ENCODE measurements at places on chromosomes 5 and 9.
A peak's percentile ranks its signal among the peaks of the same experiment; 100 is the strongest.

DNA sequence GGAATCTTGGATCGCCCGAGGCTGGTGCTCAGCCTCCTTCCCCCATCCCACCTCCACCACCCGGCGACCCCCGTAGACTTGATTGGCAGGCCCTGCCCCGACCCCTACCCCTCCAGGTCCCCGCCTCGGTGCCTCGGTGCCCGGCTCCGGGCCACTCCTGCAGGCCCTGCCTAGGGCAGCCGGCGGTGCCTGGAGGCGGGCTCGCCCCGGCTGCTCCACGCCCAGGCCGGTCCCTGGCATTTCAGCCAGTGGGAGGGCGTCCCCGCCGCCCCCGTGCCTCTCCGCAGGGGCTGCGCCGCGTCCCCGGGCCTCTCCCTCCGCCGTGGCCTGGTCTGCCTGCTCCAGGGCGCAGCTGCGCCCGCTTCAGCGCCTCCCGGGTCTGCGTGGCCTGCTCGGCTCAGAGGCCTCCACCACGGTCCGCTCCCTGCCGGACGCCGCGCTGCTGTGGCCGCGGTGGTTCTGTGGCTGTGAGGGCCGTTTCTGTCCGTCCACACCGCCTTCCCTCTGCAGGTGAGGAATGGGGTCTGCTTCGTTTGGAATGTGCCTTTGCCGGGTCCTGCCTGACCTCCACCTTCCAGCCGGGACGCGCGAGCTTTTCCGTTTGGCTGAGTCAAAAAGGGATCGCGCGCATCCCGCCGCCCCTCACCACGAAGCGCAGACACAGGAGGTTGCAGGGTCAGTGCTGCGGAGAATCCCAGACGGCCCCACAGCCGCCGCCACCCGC is 48.3 kb upstream of the IRX4 start:
- no peak for DNase-seq

DNA sequence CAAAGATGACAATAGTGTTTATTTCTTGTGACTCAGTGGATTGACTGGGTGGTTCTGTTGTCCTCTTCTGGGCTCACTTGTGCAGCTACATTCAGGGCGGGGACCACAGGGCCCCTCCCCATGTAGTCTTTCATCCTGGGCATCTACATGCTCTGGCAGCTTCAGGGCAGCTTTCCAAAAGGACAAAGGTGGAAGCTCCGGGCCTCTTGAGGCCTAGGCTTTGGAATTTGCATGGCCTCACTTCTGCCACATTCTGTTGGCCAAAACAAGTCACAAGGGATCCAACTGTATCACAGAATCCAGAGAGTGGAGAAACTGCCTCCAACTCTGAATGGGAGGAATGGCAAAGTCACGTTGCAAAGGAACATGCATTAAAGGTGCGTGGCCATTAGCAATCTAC is 64.3 kb downstream of the ARHGAP26 start:
- DNase-seq, result no peak

GRCh38 chr5:179370490-179371120 is 25.3 kb upstream of the ADAMTS2 start:
- DNase-seq, result no peak

- DNase-seq, result peak; percentile 85
These were observed 4.3 kb upstream of the RNF44 start for GRCh38 chr5:176541338-176542134.

GRCh38 chr9:36301227-36301626 is 43.0 kb upstream of the GNE start:
- no peak for DNase-seq

GRCh38 chr5:39399135-39400036 is 25.4 kb downstream of the DAB2 start:
- DNase-seq, result no peak

- peak; percentile 27 for DNase-seq
These were observed 16.7 kb upstream of the SLC25A51 start for GRCh38 chr9:37920471-37921167.

DNA sequence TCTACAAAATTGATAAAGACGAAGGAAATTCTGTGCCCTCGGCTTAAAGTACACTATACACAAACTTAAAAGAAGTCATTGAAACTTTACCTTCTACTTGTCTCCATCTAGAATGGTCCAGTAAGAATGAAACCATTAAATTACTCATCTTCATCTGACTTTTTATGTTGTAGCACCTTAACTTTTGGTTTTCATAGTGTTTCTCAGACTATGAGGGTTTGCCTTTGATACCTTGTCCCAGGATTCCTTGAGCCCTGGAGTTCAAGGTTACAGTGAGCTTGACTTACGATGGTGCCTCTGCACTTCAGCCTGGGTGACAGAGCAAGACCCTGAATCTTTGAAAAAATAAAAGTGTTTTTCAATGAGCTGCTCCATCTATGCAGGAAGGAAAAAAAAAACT is 132.2 kb downstream of the CDC42SE2 start:
- DNase-seq, result peak; percentile 25

- DNase-seq, result no peak
These were observed 18.2 kb upstream of the STK32A start for GRCh38 chr5:147216552-147217154.

DNA sequence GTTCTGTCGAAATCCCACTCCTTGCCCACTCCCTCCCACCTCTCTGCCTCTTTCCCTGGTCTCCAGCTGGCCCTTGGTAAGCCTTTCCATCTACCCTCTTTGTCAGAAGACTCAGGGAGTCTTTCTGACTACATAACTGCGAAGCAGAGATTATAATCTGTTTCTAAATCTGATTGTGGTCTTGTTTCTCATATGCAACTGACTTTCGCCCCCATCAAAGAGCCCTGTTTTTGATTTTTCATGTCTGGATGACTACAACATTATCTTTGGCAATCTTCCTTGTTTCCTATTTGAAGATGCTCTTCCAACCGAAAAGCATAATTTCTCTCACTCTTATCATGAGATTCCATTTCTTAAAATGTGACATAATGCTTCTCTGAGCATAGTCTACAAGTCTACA is 218.2 kb upstream of the ADAMTSL1 start:
- no peak for DNase-seq

DNA sequence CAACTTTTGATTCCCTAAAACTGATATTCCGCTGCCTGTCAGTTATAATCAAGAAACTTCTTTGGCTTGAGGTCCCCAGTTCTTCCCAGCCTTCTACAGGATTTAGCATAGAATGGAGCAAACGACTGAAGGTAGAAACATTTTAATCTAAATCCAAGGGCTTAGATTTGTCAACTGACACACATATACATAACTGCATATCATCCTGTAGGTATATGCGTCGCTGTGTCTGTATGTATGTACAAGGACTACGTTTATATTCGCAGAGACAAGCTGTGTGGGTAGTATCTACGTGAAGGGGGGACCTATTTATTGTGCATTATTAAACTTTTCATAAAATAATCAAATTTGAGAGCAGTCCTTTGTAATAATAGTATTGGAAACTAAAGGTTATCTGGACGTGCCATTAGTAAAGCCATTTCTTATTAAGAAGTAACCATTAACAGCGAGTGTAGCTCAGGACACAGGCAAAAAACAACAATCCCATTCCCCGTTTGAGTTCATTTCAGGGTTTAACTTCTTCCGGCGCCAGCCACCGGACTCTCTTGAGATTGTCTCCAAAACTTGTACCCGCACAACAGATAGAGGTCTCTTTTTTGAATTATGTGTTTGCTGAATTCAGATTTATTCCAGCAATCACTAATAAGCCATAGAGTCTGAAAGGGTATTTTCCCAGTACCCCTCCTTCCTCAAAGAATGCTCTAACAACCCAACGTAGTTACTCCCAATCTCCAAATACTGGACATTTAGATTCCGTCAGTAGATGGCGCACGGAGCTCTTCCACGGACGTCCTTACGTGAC is 2.1 kb upstream of the MLLT3 start:
- DNase-seq, result peak; percentile 57

- no peak for DNase-seq
These were observed 422 bp upstream of the TRIM32 start for GRCh38 chr9:116686693-116687073.

DNA sequence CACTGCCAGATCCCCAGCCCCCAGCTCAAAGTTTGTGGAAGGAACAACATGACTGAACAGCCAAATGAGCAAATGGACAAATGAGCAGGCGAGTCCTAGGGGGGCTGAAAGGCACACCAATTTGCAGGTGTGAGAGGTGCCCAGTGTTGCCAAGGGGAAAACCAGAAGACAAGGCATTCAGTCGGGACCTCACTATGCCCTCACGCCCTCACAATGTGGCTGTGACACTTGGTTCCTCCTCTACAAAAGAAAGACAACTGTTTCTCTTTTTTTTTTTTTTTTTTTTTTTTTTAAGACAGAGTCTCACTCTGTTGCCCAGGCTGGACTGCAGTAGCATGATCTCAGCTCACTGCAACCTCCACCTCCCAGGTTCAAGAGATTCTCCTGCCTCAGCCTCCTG is 28.0 kb downstream of the TNIP1 start:
- DNase-seq, result no peak

DNA sequence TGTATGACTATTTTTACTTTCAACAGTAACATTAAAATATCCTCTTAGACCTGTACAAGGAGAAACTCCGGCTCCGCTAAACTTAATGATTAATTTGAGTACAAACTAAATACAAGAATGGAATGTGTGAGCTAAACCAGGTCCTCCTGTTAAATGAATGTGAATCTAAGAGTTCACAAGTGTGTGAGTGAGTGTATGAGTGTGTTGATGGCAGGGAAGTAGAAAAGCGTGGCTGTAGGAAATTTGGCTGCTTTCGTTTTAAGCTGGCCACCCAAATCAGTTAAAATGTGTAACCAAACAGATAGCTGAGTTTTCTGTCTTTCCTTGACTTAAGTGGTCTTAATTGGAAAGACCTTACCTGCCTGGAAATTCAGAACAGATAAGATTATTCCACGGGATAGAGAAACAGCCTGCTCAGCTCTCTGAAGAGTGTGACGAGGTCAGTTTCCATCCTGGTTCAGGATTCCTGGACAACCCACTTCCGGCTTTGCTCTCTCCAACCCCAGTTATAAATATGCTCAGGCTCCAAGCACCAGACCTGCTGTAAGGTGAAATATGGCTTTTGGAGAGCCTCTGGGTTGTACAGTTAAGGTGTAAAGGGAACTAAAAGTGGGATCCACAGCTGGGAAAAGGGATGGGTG is 908.6 kb upstream of the EDIL3 start:
- DNase-seq, result no peak

DNA sequence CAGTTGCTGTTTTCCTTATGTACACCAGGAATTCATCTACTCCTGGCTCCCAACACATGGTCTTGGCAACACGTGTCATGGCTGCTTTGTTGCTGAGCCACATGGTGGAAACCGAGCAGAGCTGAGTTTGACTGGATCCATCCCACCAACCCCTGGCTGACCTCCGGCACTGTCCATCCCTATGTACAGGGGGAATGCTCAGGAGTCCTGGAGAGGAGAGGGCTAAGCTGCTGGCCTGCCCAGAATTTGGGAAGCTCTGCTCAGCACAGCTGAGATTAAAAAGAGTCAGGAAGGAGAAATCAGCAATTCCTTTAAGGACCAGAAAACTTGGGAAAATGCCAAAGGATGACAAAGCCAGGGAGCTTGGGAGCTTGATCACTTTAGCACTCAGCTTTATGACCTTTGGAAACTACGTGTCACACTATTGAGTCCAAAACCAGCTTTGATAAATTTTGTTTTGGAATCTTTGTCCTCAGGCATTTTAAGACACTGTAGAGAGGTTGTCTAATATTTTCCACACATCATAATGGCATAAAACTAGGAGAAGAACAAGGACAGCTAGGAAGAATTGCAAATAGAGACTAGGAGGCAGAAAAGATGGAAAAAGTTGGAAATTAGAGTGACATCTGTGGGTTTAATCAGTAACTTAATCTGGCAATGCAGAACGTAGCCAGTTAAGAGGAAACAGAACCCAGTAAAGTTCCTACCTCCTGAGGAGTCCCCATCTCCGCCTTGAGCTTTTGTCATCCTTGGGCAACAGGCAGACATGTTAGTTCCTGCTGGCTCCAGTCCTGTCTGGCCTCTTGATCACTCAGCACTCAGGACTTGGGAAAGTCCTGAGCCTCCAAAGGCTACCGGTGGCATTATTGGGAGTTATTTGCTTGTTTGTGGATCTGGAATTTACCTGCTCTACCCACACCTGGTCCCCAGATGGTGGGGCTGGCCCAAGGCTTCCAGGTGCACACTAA is 62.5 kb upstream of the PLPP1 start:
- DNase-seq, result no peak

DNA sequence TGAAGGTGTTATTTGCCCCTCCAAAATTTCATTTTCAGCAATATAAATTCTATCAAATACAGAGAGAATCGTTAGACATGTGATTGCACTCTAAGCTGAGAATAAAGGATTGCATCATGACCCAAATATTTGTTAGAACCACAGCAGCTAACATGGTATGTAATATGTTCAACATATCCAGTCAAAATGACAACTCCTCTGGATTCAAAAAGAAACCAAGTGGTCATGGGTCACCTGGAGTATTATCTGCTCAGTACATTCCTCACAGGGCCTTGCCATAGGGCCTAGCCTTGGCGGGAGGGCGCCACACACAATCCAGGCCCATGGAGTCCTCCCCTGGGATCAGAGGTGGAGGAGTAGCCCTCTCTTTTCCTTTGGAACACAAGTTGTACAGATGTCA is 179.2 kb downstream of the HSD17B3 start:
- no peak for DNase-seq
